NCI-H524 (cell line): ENCODE measurements at places on chromosomes 6 and 20.

DNA sequence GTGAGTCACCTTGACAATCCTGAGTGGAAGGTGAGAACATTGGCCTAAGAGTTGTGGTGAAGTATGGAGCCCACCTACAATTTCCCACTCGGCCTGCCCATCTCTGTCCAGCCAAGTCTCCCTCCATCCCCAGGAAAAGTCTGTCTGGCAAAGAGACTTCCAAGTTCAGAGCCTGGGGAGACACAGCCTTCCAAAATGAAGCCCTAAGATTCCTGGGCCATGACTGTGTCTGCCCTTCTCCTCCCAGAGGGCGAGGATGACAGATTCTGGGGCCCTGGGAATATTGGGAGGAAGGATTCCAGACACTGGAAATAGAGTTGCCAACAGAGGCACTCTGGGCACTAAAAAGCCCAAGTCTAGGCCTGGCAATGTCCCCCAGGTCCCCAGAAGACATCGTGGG is 176.8 kb downstream of the NFATC2 start:
- no peak for DNase-seq

GRCh38 chr6:103720393-103720792 is 1139.3 kb downstream of the HACE1 start:
- no peak for DNase-seq

GRCh38 chr6:108434222-108434621 is 126.5 kb upstream of the FOXO3 start:
- DNase-seq, result no peak

- DNase-seq, result no peak
These were observed 21.6 kb upstream of the POM121L2 start for GRCh38 chr6:27333642-27334040.

GRCh38 chr6:31582230-31582643 is at the start of gene LTB:
LTB (minus strand) TSS chr6:31582424; CDS start chr6:31582417, 7 bp downstream.
- DNase-seq, result no peak

- no peak for DNase-seq
These were observed 2.8 kb downstream of the TMEM200A start for GRCh38 chr6:130368576-130368975.

GRCh38 chr6:106966671-106967640 is 7.6 kb downstream of the CD24 start:
- DNase-seq, result no peak
